ENCODE measurements at places on chromosomes 16 and 17.

GRCh38 chr17:80637048-80637781 lies 92.6 kb downstream of the RPTOR start:
- no peak for DNase-seq

GRCh38 chr17:7060165-7060891 lies 16.4 kb upstream of the SLC16A11 start:
- no peak for DNase-seq

GRCh38 chr16:49701789-49702494 lies 154.0 kb downstream of the ZNF423 start:
- DNase-seq: no peak

- no peak for DNase-seq
Measured at GRCh38 chr16:81366316-81366932, 51.7 kb downstream of the GAN start.

DNA sequence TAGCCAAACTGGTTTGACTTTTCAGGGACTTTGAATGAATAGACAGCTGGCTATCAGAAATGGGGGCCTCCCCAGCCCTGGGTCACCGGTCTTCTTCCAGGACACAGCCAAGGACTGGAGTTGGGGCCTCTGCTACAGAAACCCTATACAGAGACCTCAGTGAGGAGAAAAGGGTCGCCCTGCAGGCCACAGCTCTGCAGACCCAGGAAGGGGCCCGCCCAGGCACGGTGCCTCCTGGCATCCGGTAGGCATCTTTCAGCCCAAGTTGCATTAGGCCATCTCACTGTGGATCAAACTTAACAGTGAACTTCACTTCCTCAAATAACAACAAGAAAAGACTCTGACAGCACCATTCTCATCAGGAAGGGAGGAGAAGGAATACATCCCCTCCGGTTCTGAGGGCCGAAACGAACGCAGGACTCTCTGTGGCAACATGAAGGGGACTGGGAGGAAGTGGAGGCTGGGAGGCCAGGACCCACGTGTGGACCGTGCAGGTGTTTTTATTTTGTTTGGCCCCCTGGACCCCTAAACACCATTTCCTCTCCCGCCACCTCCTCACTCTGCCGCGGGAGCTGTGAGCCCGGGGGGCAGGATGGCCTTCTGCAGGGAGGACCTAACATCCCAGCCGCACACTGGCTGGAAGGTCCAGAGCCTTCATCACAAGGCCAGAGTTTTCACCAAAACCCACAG lies 7.2 kb downstream of the SLC38A10 start:
- no peak for DNase-seq

- no peak for DNase-seq
Measured at GRCh38 chr17:68661265-68662036, 60.3 kb upstream of the FAM20A start.

DNA sequence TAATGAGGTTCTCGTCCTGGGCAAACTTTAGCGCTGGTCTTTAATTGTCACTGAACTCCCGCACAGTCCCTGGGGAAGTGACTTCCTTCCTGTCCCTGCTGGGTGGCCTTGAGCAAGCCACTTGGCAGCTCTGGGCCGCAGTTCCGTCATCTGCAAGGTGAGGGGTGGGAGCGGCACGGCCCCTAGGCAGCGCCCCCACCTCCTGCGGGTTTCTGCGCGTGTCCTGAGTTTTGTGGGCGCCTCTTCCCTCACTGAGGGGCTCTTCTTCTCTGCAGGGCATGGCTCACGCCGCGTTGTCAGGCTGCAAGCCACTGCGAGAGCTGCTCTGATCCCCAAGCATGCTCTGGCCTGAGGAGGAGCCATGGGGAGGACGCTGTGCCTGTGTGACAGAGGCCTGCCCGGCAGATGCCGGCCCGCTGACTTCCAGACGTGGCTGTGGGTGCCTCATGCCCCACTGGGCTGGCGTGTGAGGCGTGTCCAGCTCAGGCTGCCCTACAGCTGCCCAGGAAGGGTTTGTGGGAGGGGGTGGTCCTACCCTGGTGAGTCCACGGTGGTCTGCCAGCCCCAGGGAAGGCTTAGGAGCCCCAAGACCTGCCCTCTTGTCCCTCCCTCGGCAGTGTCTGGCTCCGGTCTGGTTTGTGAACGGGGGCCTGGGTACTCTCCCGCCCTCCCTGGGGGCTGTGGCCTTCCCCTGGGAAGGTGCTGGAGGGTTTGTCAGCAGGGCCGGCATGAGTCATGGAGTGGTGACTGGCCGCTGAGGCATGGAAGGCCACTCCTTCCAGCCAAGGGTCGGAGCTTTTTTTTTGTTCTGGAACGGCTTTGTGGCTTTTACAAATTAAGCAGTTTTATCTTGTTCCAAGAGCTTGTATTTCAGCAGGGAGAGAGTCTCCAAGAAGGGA lies 182.0 kb downstream of the SEC14L1 start:
- peak; percentile 97 for DNase-seq

- no peak for DNase-seq
Measured at GRCh38 chr17:2485970-2486369, 25.7 kb downstream of the METTL16 start.

DNA sequence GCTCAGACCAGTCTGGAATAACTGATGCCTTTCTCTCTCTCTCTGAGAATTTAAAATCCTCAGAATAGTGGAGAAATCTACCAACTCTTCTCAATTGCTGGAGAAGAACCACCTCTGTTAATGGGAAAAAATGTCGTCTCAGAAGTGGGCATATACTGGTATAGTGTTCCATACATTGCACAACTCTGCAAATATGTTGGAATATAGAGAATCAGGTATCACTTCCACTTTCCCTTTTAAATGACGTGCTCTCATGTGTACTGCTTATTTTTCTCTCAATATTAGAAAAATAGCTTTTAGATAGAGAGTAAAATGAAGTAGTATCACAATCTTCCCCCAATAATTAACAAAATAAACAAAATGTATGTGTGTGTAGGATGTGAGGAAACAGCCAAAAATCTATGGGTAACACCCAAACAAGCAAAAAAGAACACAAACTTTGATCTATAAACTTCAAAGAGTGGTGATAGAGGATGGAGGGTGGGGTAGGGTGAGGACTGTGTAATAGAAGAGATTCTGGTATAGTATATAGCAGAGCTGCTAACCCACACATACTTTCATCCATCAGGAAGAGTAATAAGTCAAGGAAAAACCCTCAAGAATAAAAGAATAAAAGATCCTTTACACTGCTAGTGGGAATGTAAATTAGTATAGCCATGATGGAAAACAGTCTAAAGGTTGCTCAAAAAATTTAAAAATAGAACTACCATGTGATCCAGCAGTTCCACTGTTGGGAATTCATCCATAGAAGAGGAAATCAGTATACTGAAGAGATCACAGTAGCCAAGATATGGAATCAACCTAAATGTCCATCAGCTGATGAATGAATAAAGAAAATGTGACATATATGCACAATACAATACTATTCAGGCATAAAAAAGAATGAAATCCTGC lies 46.9 kb downstream of the NFATC3 start:
- DNase-seq: no peak

GRCh38 chr17:32382526-32383223 lies 32.7 kb downstream of the ZNF207 start:
- DNase-seq: no peak

- no peak for DNase-seq
Measured at GRCh38 chr17:17181666-17182597, 24.2 kb downstream of the PLD6 start.

GRCh38 chr17:8464941-8465340 lies 29.3 kb downstream of the NDEL1 start:
- DNase-seq: no peak

- no peak for DNase-seq
Measured at GRCh38 chr17:30924341-30924740, 2.6 kb downstream of the ADAP2 start.
